CD4-positive, alpha-beta T cell treated with Interleukin-21 for 1 hour (primary cell): ENCODE measurements at places on chromosomes 5 and 9.
A peak's percentile ranks its signal among the peaks of the same experiment; 100 is the strongest.

DNA sequence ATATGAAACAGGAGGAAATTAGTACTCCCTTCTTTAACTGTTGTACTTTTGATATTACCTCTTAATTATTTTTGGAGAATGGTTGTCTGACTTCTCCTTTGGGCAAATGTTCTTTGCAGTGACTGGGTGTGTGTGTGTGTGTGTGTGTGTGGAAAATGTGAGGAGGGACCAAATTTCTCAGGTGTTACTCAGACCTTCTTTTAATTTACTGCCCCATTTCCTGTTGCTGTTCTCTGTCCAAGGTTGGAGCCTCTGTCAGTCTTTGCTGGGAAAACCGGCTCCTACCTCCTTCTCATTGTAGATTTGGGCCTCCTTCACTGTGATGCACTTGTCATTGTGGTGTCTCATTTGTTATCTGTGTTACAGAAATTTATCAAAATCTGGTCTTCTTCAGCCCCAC is 68.4 kb downstream of the PBX3 start:
- no peak for DNase-seq

- no peak for DNase-seq
Measured at GRCh38 chr5:141760193-141760592, 78.2 kb upstream of the ARAP3 start.

- no peak for DNase-seq
Measured at GRCh38 chr5:43137326-43137725, 16.6 kb downstream of the ZNF131 start.

DNA sequence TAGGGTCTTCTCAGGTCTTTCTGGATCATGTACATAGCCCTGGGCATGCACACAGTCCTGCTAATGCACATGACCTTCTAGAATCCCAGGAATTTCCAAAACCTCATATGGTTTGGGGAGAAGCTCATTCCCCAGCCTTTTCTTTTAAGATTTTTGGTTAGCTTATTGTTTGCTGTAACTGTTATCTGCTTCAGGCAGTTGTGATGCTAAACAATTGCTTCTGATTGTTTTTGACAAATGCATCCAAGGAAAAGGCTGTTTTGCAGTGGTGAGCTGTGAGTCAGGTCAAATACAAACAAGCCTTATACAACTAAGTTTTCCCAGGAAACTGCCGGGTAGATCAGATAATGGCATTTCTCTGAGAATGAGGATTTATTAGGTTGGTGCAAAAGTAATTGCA is 32.7 kb downstream of the SMC5 start:
- DNase-seq: no peak

DNA sequence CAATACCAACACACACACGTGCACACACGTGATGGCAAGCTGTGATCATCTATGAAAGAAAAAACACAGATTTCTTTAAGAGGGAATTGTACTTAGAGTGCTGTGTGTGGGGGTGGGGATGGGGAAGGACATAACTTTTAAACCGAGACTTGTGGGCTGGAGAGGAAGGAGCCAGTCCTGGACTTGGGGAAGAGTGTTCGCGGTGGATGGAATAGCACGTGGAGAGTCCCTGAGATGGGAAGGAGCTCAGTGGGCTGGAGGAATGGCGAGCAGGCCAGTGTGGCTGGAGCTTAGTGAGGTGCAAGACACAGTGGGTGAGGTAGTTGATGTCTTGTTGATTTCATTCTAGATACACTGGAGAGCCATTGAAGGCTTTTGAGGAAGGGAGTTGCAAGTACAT is 78.5 kb downstream of the RGS3 start:
- DNase-seq: no peak

DNA sequence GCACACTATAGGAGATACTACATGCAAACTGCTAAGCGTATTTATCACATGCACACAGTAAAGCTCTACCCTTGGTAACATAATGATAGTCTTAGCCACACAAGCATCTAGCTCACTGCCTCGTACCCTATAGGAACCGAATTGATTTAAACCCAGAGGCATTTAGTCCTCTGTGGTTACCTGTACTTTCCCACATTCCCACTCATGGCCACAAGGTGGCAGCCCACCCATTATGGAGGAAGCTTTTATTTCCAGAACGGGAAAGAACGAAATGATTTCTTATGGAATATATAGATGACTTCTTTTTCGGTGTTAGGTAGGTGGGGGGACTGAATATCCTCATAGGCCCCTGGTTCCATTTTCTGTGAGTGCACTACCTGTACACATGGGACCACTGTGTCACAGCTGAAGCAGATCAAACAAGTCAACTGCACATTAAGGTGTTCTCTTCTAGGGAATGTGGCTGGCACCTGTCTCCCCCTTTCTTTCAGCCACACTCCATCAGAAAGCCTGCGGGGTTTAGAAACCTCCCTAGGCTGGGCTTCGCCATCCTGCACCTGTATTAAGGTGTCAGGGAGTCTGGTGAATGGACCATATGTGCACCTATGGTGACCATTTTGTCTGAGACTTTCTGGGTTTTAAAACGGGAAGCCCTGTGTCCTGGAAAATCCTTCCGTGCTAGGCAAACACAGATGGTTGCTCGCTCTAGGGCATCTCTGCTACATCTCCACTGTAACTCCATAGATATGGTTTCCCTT is 313.2 kb downstream of the SLIT3 start:
- peak; percentile 52 for DNase-seq

- DNase-seq: no peak
Measured at GRCh38 chr9:101356619-101357018, 28.2 kb downstream of the BAAT start.

- no peak for DNase-seq
Measured at GRCh38 chr9:109653470-109653869, 126.5 kb upstream of the PALM2AKAP2 start.

DNA sequence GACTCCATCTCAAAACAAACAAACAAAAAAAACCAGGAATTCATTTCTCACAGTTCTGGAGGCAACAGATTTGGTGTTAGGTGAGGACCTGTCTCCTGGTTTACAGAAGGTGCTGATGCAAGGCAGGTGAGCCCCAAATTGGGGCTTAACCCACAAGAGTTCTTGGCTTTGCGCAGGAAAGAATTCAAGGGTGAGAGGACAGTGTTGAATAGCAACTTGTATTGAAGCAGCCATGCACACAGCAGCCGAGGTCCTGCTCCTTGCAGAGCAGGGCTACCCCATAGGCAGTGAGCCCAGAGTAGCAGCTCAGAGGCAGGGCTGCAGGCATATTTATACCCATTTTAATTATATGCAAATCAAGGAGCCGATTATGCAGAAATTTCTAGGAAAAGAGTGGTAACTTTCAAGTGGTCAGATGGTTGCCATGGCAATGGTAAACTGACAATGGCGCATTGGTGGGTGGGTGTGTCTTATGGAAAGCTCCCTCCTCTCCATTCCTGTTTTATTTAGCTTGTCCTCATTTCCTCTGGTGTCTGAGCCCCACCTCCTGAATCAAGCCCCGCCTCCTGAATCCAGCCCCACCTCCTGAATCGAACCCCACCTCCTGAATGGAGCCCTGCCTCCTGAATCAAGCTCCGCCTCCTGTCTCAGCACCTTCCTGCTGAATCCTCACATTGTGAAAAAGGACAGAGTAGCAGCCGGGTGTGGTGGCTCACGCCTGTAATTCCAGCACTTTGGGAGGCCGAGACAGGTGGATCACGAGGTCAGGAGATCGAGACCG is 34.5 kb upstream of the COL5A1 start:
- no peak for DNase-seq

DNA sequence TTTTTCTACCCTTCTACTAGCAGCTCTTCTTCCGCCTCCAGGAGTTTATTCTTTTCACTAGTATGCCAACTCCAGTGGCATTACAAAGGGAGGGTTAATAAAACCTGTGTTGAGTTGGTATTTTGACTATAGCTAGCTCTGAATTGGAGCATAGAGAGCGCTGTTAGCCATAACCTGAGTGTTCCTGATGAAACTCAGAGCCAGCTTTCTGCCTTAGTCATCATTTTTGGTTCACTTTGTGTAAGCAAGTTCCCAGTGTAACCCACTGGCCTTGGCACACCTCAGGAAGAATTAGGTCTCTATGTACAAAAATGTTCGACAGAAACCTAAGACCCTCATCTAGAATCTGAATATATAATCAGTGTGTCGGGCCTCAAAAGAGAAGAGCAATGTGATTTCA is 238.9 kb downstream of the NR3C1 start:
- no peak for DNase-seq

DNA sequence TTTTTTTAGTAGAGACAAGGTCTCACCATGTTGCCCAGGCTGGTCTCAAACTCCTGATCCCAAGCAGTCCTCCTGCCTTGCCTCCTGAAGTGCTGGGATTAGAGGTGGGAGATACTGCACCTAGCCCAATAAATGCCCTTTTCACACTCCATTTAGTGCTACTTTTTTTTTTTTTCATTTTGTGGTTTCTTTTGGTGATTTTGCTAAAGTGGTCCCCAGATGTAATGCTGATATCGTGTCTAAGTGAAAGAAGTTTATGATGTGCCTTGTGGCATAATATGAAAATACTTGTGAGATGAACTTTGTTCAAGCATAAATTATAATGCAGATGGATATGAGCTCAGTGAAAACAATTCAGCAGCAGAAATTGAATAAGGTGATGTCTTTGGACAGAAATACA is 227.4 kb downstream of the ARHGAP26 start:
- DNase-seq: no peak

- DNase-seq: no peak
Measured at GRCh38 chr9:125376261-125377226, 114.9 kb downstream of the GAPVD1 start.

- DNase-seq: no peak
Measured at GRCh38 chr5:176392526-176392925, 4.0 kb downstream of the HIGD2A start.

DNA sequence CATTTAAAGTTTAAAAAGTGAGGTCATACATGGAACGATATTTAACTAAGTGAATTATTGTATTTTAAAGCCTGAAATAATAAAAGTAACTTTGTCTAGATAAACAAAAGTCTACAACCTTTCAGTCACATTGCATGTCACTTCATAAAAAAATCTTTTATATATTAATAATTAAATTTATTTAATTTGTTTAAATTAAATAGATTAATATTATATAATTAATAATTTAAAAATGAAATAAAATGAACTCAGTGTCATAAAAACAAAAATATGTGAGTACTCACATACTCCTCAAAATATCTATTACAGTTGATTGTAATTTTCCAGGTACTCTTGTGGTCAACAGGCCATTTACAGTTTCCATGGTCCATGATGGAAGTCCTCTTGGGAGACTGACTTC is 11.2 kb downstream of the GABRG2 start:
- DNase-seq: no peak

GRCh38 chr9:134130503-134131375 is 5.1 kb upstream of the WDR5 start:
- DNase-seq: no peak

GRCh38 chr5:35828082-35828598 is 28.6 kb upstream of the IL7R start:
- DNase-seq: no peak

DNA sequence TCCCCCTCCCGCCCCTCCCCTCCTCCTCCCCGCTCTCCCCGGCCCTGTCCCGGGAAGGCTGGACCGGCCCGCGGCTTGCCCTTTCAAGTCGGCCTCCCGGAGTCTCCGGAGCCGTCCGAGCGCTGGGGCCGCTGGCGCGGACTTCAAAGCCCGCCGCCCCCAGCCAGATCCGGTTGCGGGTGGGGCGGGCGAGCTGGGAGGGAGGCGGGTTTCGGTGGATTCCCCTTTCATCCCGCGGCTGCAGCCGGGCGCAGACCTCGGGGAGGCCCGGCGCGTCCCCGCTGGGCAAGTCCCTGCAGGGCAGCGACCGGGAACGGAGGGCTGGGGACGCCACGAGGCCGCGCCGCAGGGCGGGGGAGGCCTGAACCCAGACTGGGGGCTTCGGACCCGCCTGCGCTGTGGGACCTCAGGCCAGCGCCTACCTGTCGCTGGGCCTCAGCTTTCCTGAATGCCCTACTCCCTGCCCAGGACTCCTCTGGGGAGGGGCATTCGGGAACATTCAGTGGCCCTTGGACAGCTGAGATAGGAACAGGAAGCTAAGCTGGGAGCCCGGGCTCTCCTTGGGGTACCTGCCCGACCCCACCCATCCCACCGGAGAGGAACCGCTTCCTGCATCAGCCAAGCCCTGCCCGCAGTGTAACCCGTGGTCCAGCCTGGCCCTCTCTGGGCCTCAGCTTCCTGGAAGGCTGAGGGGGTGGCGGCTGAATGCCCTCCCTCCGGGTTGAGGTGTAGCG is 23.4 kb downstream of the C9orf50 start:
- DNase-seq: peak; percentile 47

DNA sequence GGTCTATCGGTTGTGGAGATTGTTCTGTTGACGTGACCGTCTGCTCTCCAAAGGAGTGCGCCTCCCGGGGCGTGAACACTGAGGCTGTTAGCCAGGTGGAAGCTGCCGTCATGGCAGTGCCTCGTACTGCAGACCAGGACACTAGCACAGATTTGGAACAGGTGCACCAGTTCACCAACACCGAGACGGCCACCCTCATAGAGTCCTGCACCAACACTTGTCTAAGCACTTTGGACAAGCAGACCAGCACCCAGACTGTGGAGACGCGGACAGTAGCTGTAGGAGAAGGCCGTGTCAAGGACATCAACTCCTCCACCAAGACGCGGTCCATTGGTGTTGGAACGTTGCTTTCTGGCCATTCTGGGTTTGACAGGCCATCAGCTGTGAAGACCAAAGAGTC is 128.9 kb upstream of the DMRT1 start:
- DNase-seq: no peak

DNA sequence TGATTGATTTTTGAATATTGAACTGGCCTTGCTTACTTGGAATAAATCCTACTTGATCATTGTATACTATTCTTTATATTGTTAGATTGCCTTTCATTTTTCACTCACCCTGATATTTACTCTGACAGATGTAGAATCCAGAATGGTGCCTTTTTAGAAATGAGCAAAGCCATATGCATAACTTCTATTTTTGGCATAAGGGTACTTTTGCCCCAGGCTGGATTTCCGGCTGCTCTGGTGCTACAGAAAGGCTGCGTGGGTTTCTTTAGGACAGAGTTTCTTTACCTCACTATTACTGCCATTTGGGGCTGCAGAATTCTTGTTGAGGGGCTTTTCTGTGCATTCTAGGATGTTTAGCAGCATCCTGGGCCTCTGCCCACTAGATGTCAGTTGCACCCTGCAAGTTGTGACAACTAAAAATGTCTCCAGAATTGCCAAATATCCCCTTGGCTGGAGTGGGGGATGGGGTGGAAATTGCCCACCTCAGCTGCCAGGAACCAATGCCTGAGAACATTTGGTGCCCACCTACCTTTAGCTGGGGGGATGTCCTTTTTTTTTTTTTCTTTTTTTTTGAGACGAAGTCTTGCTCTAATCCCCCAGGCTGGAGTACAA is 50.1 kb downstream of the SLC36A1 start:
- no peak for DNase-seq

- no peak for DNase-seq
Measured at GRCh38 chr9:120569556-120569955, 10.4 kb downstream of the CDK5RAP2 start.

- no peak for DNase-seq
Measured at GRCh38 chr5:80037366-80037765, 2.2 kb downstream of the THBS4 start.

DNA sequence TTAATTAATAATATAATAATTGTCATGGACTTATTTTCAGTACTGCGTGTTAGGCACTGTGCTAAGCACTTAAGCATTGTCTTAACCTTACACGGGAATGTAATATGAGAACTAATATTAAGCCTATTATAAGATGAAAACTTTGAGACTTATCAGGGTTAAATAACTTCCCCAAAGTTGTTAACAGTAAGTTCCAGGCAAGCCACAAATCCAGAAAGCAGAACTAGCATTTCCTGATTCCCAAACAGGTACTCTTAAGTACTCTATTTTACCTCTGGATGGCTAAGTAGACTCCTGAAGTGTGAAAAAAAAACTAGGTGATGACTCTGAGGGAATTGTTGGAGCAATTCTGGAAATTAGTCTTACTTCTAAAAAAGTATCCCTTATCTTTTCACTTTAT is 23.8 kb downstream of the GABRG2 start:
- DNase-seq: no peak

- no peak for DNase-seq
Measured at GRCh38 chr5:17860660-17861315, 226.5 kb downstream of the TAF11L14 start.
